CD4-positive, alpha-beta T cell treated with Interleukin-4 for 1 hour (primary cell): ENCODE measurements at places on chromosomes 6 and 20.

- DNase-seq: no peak
Measured at GRCh38 chr6:102313699-102314098, 920.2 kb downstream of the GRIK2 start.

DNA sequence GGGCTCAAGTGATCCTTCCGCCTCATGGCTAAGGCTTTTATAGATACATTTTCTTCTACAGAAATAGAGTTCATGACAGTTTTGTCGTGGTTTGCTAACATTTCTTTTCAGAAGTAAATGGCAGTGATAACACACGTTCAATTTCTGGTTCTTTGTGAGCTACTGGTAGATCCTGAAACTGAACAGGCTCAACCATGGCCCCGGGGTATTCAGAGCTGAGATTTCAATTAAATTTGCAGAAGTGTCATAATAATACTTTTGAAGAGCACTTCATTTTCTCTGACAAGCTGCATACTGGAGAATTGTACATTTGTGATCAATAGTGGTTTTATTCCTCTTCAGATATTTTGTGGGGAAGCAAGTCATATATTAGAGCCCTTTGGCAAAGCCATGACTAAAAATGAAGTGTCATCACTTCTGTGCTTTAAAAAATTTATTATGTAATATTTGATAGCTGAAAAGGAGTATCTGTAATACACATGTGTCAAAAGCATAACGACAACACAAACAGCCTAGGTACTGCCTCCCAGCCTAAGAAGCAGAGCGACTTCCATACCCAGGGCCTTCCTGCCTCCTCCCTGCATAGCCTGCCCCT is 84.3 kb upstream of the SCP2D1 start:
- no peak for DNase-seq

GRCh38 chr20:54649511-54649962 is 174.1 kb downstream of the DOK5 start:
- peak; percentile 25 for DNase-seq

- DNase-seq: no peak
Measured at GRCh38 chr20:3446779-3447178, 24.0 kb upstream of the ATRN start.

DNA sequence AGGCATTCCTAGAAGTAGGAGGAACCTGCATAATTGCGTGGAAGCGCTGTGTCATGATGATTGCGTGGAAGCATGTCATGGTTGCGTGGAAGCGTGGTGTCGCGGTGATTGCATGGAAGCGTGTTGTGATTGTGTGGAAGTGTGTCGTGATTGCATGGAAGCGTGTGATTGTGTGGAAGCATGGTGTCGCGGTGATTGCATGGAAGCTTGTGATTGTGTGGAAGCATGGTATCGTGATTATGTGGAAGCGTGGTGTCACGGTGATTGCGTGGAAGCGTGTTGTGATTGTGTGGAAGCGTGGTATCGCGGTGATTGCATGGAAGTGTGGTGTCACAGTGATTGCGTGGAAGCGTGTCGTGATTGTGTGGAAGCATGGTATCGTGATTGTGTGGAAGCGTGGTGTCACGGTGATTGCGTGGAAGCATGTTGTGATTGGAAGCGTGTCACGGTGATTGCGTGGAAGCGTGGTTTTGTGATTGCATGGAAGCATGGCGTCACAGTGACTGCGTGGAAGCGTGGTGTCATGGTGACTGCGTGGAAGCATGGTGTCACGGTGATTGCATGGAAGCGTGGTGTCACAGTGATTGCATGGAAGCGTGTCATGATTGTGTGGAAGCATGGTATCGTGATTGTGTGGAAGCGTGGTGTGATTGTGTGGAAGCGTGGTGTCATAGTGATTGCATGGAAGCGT is 145.9 kb downstream of the TAF4 start:
- DNase-seq: no peak

DNA sequence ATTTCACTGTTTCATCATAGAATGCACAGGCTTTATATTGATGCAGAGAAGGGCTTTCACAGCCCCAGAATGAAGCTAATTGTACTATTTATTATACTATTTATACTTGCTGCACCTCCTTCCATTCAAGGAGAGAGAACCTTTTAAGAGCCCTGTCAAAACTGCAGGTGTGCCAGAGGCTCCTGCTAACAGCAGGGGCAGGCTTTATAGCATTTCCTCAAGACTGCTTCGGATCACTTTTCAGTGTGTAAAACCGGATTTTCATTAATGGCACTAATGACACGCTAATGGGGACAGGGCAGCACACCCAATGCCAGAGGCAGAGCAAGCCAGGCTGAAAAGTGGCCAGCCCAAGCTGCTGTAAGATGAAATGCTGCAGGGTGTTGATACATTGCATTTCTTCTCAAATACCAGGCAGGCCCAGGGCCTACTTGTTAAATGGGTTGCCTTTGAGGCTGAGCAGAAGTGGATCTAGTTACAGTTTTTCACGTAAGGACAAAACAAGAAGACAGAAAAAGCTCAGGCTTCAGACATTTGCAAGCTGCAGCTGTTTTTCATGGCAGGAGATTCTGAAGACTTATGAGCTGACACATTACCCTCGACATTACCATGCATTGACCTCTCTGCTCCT is 487.7 kb upstream of the BTBD3 start:
- DNase-seq: no peak

DNA sequence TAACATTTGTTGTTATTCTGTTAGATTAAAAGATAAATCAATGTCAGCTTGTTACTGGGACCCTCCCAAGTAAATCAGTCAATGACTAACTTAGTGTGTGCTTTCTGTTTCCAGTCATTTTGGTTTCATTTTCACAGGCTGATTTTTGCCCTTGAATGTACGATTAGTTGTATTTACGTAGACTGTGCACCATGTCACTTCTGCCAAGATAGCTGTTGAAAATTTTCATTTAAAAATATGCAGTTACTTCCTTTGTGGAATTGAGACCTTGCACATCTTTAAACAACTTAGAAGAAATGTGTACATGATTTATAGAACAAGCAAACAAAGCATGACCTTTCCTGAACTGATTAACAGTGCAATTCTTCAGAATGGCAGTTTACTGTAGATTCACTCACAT is 944.8 kb upstream of the CITED2 start:
- DNase-seq: no peak

GRCh38 chr6:159059885-159060506 is 15.2 kb upstream of the TAGAP start:
- DNase-seq: no peak
